Occipital lobe (tissue), 3 donors: ENCODE measurements at places on chromosomes 6 and 20. TPM values are rescaled to one million over a fixed set of nuclear protein-coding genes. Genes with fewer than 3 reads are reported as not detected.

The CDH4 gene
- 22.3 TPM for total RNA-seq

DNA sequence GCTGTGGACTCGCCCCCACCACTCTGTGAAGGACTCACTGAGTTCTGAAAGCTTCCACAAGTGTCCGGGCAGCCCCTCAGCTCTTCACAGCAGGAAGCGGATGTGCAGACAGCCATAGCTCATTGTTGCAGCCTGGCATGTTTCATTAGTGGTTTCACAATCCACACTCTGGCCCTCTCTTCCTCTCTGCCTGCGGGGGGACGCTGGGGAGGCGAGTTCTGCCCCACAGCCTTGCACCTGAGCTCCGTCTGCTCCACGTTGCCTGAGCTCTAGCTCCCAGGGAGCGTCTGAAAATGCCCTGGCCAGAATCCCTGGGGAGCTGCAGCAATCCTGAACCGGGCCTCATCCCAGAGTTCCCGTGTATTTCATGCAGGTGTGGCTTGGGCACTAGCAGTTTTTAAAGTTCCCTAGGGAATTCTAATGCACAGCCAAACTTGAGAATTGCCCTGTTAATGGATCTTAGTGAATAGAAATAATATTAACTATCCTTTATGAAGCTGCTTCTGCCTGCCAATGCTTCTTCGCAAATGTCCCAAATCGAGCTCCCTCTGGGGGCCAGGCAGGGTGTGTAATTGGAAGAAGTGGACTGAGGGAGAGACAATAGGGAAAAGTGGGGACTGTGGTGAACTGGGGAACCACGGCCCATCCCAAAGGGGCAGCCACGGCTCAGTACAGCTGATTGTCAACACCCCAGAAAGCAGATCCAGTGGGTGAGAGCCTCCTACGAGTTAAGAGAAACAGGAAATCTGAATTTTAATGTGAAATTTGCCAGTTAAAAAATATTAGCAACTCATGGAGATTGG lies 51.5 kb downstream of the CTCFL start:
- no peak for DNase-seq

DNA sequence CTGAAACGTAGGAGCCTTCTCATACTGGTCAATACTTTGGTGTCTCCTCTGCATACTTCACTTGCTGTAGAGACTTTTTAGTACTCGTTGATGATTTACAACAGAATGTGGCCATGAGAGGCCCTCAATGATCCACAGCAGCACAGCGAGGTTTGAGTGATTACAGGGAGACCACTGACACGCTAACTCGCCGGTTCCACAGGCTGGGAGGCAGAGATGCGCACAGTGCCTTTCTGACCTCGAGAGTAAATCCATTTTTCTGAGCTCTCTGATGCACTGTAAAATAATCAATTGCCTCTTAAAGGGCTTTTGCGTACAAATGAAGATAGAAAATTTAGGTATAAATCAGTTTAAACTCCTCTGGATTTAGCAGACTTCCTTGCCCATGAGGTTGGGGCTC lies 56.2 kb upstream of the TBC1D7 start:
- DNase-seq, result no peak

GRCh38 chr20:59912609-59913008 lies 20.8 kb downstream of the SYCP2 start:
- no peak for DNase-seq

DNA sequence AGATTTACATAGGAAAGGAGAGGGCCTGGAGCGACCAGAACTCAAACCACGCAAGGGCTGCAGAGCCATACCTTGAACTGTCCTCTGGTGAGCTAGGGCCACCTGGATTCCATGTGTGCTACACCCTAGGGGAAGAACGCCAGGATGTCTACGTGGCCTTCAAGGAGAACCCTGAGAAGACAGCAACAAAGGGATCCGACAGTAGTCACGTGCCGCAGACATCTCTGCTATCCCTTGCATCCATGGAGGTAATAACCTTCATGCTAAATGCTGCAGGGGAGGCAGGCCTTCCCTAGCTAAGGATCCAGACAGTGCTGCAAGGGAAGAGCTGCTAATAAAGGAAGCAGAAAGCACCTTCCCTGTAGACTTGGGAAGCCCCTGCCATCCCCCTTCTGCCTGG lies 52.9 kb downstream of the NOL4L start:
- no peak for DNase-seq

DNA sequence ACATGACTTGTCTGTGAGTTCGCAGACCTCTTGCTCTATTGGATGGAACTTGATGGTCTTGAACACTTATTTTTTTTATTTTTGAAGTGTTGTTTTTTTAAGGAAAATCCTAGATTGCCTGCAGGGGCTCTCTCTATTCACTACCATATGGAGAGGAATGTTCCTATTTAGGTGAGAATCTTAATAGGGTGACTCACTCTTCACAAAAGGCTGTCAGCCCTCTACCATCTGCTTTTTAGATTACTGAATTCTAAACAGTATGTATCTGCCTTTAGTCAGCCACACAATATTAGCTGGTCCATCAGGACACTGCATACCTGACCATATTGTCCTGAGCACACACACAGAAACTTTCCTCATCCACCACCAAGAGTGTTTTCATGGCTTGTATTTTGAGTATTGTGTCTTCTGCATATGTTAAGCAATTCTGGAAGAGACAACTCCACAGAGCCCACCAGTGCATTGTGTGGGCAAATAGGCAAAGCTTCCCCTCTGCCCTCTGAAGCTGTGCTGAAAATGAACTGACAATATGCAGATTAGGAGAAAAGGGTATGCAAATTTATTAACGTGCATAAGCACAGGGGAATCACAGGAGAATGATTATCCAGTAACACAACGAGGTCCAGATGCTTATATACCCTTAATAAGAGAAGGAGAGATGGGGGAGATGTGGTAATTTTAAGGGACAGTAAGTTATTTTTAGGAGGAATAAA lies 6.6 kb upstream of the BTBD9 start:
- no peak for DNase-seq

DNA sequence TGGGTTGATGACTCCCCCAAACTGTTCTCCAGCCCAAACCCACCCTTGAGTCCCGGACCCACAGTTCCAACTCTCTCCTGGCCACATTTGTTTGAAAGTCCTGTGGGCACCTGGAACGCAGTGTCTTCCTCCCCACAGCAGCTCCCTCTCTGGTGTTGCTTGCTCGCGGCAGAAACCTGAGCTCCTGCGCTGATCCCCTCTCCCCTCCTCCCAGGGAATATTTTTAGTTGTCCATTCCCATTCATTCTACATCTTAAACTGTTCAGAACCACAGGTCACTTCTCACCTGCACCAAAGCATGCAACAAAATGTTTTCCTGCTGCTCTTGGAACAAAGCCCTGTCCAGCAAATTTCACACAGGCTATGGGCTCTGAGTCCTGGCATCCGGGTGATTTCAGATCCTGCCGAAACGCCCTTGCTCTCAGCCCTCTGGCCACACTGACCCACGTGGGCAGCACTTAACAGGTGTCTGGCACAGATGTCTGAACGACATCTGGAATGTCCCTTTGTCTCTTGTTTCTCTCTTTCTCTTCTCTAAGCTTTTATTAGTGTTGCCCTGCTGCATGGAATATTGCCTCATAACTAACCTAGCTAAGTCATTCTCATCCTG lies 27.0 kb upstream of the PMEPA1 start:
- no peak for DNase-seq
